ENCODE measurements at places on chromosomes 1 and 21.

GRCh38 chr1:30241681-30242080 lies 481.7 kb downstream of the MATN1 start:
- no peak for DNase-seq

- DNase-seq, result peak; percentile 34
Measured at GRCh38 chr1:215569986-215570824, 3.1 kb downstream of the KCTD3 start.

DNA sequence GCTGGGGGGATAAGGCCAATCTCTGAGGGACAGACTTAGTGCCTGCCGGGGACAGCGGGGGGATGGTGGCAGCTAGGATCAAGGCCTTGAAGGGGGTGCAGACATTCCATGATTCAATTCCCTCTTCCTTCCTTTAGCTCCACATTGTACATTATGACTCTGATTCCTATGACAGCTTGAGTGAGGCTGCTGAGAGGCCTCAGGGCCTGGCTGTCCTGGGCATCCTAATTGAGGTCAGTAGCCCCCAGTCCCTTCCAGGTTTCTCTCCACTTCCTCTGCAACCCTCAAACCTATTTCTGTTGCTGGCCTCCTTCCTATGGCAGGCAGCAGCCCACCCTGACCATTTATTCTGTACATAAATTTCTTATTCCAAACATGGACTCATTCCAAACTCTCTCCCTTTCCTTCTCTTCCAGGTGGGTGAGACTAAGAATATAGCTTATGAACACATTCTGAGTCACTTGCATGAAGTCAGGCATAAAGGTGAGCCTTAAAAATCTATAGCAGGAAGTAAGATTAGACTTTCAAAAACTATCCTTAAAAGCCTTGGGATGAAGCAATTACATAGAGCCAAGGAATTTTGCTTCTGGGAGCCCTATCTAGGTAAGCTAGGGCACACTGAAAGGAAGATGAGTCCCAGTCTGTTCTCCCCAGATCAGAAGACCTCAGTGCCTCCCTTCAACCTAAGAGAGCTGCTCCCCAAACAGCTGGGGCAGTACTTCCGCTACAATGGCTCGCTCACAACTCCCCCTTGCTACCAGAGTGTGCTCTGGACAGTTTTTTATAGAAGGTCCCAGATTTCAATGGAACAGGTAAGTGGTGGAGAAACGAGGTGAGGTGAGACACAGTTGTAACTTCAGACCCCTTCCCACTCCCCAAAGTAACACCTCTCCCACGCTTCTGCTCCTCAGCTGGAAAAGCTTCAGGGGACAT lies 5.1 kb downstream of the CA14 start:
- DNase-seq, result no peak

DNA sequence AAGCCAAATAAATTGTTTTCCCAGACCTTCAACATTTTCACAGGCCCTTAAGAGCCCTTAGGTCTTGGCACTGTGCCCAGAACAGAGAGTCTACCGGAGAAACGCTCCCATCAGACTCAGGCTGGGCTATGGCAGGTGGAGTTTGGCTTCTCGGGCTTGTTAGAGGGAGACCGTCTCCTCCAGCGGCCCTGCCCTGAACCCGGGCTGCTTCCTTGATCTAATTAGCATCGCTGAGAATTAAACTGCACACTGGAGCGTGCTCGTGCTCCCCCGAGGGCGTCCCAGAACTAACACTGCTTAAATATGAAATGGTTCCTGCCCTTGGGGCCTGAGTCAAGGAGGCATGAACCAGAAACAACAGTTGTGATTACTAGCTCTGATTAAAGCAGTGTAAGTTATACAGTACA lies 634.4 kb downstream of the MATN1 start:
- peak; percentile 68 for DNase-seq

DNA sequence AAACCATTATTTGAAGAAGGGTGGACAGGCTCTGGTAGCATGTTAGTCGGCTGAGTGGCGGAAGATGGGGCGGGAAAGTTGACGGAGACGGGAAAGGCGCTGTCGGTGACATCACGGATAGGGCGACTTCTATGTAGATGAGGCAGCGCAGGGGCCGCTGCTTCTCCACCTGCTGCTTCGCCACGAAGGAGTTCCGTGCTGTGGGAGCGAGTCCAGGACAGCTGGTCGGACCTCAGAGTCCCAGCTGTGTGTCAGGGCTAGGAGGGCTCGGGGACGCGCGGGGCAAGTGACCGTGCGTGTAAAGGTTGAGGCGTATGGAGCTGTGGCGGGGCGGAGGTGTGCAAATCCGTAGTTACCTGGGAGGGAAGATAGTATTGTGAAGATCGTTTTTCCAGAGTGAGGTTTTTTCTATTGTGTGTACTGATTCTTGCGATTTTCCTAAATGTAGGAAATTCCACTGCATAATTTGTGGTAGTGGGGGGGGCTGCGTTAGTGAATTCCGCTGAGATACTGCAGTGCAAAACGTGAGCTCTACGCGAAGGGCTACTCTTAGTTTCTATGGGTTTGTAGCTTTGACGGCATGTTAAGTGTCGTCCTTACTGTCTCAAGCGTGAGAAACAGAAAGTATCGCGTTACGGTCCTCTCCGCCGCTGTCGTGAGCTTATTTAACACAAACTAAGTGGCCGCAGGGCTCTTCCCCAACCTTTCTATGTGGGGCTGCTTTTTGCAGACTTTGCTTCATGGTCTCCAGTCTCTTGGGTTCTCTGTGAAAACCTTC lies 111.2 kb upstream of the NBPF11 start:
- DNase-seq, result peak; percentile 98

- DNase-seq, result no peak
Measured at GRCh38 chr1:53356637-53357036, 28.8 kb upstream of the LRP8 start.

- no peak for DNase-seq
Measured at GRCh38 chr1:28199328-28200233, 23.1 kb upstream of the PTAFR start.

DNA sequence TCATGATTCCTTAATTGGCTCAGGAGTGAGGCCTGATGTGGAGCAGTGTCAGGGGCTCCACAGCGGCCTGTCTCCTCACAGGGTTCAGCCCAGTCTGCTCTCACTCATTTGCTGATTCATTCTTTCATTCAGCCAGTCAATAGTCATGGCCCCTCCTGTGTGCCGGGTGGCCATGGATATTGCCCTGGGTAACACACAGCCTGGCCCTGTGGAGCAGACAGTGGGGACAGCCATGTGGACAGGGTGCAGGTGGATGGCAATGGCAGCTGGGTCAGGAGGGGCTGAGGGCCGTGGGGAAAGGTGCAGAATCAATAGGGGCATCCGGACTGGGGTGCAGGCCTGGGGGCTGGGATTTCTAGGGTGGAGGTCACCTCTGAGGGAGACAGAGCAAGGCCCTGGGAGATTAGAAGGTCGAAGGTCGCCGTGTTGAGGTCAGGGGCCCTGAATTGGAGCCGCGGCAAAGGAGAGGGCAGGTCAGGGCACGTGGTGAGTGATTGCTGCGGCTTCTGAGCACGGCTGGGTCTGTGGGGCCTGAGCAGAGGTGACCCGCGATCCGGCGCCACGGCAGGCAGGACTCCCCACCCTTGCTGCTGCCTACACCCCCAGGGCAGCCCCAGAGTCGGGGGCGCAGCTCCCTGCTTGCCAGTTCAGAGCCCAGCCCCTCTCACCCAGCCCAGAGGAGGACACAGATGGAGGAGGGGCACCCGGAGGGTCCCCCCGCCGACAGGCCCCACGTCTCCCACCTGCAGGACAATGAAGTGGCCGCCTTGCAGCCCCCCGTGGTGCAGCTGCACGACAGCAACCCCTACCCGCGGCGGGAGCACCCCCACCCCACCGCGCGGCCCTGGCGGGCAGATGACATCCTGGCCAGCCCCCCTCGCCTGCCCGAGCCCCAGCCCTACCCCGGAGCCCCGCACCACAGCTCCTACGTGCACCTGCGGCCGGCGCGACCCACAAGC lies 33.4 kb downstream of the SLC19A1 start:
- DNase-seq, result no peak

Data from NCI-H526 treated with DMSO at 0.1 percent for 48 hours (cell line).